HTR-8/SVneo (cell line): ENCODE measurements at places on chromosomes 13 and 19.

- DNase-seq: no peak
These were observed 33.8 kb upstream of the MEDAG start for GRCh38 chr13:30872276-30872594.

DNA sequence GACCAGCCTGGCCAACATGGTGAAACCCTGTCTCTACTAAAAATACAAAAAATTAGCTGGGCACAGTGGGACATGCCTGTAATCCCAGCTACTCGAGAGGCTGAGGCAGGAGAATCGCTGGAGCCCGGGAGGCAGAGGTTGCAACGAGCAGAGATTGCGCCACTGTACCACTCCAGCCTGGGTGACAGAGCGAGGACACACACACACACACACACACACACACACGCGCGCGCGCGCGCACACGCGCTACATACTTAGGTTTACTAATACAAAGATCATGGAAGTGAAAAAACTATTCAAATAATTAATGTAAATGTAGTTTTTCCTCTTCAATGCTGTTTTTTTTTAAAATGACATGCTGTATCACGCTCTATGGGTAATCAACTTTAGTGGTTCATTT lies 58.5 kb upstream of the ZDHHC20 start:
- no peak for DNase-seq

DNA sequence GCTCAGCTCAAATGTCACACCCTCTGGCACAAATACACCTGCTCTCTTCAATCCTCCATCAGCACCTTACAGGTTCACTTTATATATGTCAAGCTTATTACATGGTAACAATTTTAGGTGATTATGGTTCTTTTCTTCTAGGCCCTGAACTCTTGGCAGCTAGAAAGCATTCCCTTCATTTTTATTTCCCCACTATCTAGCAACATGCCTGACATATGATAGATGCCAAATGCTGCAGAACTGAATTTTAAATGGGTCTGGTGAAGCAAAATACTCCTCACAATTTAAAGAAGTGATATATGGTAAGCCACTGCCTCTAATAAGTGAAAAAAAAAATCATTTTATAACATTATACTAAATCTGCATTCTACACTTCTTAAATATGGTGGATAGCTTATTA lies 95.2 kb downstream of the USP12 start:
- DNase-seq: no peak

DNA sequence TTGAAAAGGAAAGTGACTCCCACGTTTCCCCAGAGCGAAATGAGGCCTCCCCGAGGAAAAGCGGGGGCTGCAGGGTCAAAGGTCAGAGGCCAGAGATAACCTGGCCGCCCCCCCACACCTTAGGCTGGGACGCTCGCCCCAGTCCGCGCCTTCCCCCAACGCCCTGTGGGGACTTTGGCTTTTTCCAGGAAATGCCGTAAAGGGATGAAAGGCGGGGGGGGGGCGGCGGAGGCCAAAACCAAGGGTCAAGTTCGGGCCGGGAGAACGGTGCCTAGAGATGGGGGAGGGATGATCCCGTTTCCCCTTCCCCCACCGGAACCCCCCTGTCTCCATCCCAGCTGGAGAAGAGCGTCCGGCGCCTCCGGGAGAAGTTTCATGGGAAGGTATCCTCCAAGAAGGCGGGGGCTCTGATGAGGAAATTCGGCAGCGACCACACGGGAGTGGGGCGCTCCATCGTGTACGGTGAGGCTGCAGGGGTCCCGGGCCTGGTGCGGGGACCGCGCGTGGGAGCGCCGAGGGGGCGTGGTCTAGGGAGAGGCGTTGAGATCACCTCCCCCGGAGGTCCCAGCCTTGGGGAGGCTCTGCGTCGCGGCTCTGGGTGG lies 575 bp downstream of the SHFL start:
- no peak for DNase-seq

GRCh38 chr13:107250628-107251027 lies 682.7 kb upstream of the ARGLU1 start:
- DNase-seq: no peak

DNA sequence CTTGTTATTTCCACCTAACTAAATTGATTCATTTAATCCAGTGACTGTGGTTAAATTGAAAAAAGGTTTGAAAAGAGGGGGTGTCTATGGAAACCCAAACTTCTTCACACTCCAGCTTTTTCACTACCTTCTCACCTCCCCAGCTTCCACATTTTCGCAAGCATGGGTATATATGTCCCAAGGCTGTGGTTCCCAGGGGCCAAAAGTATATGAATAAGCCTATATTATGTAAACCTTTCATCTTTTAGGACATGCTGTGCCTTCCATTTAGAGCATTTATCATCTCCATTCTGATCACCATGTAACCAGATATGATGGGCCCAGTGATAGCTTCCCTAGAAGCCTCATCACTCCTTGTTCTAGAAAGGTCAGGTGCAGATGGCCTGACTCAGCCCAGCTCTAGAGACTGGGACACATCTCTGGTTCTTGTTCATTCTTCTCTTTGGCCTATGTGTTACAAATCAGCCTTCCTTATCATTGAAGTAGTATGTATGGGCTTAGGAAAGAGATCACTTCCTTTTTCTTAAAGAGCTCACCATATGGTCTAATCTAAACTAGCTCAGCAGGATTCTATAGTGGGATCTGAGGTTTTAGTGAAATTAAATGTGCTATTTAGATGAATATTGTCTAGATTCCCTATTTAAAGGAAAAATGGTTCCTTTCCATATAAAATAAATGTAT lies 19.5 kb upstream of the ARL11 start:
- no peak for DNase-seq

GRCh38 chr13:85806553-85807175 lies 7.4 kb upstream of the SLITRK6 start:
- peak; percentile 3 for DNase-seq

GRCh38 chr13:21344662-21345176 lies 114.4 kb downstream of the ZDHHC20 start:
- DNase-seq: no peak

DNA sequence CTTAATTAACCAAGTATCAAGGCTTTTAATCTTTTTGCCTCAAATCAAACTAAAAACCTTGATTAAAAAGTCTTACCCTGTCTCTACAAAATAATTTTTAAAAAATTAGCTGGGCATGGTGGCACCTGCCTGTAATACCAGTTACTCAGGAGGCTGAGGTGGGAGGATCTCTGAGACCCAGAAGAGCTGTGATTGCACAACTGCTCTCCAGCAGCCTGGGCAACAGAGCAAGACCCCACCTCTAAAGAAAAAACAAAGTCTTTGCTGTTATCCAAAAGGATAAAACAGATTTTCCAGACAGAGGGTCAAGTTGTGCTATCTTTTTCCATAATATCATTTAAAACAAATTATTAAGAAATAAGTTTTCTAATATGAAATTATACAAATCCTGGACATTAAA lies 26.8 kb upstream of the CEBPG start:
- no peak for DNase-seq

DNA sequence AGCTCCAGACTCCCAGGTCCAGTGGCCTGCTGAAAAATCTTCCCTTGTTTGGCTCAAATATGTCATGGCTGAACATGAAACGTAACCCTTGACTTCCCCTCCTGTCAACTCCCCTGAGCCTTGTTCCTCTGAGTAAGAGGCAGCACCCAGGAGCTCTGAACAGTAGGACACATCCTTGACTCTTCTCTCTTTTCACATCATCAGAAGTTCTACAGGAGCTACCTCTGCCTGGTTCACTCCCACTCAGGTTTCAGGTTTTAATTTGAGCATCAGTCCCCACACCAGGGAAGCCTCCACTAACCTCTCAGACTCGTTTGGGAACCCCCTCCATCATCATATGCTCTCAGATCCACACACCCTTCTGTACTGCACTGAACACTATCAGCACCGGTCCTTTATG lies 30.3 kb downstream of the ZNF823 start:
- DNase-seq: no peak

DNA sequence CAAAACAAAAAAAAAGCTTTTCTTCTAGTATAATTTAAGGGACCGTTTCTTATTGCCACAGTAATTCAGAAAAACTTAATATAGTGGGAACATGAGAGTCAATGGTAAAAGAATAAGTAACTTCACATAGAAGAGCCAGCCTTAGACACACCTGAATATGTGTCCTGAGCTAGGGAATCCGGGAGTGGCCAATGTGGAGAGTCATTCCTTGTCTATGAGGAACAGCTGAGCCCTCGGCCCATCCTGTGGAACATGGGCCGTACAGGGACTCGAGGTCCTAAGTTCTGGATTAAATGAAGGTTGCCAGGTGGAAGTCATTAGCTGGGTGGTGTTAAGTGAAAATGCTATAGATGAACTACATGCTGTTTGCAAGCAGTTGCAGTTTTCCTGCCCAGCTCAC lies 32.2 kb downstream of the EFNB2 start:
- no peak for DNase-seq

DNA sequence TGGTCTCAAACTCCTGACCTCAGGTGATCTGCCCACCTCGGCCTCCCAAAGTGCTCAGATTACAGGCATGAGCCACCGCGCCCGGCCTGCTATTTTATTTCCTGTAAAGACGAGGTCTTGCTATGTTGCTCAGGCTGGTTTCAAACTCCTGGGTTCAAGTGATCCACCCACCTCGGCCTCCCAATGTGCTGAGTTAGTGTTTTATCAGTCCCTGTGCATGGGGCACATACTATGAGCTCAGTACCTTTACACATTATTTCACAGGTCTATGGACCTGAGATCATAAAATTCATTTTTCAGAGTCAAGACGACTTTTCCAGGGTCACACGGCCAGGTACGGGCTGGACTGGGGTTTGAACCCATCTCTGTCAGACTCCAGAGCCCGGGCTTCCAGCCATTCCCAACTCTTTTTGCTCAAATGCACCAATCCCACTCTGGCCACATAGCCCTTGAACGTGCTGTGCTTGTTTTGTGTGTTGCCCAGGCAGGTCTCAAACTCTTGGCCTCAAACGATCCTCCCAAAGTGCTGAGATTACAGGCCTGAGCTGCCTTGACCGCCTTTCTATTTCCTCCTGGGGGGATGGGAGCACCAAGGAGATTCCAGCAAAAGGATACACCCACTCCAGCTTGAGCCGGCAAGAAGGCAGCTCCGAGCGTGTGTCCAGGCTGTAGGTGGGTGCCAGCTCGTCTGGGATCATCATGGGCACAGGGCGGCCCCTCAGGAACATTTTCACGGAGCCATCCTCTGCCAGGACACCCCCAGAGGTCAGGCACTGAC lies 1.1 kb downstream of the EML2 start:
- DNase-seq: no peak

GRCh38 chr19:12139885-12140544 lies at the start of gene ZNF20:
ZNF20 (minus strand) TSS chr19:12140350; CDS start chr19:12140182, 168 bp downstream.
- peak; percentile 97 for DNase-seq

- peak; percentile 22 for DNase-seq
These were observed 64.2 kb upstream of the UQCRFS1 start for GRCh38 chr19:29277102-29277501.

GRCh38 chr19:48441360-48442050 lies 4.3 kb upstream of the GRWD1 start:
- no peak for DNase-seq

DNA sequence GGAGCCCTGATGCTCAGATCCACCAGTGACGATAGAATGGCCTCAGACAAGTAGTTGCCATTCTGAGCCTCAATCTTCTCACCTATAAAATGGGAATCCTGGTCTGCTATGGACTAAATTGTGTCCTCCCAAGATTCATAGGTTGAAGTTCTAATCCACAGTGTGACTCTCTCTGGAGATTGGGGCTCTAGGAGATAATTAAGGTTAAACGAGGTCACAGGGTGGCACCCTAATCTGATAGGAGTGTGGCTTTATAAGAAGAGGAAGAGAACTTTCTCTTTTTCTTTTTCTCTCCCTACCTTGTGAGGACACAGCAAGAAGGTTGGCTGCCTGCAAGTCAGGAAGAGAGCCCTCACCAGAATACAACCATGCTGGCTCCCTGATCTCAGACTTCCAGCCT lies 214.1 kb downstream of the KATNAL1 start:
- DNase-seq: no peak

DNA sequence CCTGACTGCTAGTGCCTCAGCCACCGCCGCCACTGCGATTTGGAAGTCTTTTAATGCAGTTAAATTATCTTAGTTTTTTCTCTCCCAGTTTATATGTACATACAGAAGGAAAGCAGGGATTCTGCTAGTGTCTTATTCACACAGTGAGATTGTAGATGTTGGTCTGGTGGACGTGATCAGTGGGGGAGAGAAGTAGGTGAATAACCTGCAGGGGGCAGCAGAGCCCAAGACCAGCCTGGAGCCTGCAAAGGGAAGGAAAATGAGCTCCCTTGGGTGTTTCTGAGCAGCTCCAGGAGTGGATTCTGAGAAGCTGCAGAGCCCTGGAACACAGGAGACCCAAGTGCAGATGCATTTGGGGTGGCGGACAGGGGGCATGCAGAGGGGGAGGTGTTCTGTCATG lies 26.3 kb downstream of the ZNF844 start:
- peak; percentile 66 for DNase-seq

DNA sequence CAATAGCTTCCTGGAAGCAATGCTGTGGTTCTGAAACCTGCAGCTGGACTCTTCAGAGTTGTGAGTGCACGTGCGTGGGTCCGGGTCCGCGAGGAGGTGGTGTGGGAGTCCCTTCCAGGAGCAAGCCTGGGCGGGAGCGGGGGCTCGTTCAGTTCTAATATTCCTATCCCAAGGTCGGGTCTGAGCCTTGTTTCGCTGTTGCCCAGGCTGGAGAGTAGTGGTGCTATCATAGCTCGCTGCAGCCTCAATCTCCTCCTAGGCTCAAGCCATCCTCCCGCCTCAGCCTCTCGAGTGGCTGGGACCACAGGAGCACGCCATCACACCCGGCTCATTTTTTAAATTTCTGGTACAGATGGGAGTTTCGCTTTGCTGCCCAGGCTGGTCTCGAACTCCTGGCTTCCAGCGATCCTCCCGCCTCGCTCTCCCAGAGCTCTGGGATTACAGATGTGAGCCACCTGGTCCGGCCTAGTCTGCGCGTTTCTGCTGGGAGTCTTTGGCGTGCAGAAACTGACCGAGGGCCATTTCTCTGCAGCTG lies 625 bp downstream of the ZFP82 start:
- no peak for DNase-seq

- peak; percentile 30 for DNase-seq
These were observed 866 bp upstream of the ZSWIM4 start for GRCh38 chr19:13794398-13794756.

DNA sequence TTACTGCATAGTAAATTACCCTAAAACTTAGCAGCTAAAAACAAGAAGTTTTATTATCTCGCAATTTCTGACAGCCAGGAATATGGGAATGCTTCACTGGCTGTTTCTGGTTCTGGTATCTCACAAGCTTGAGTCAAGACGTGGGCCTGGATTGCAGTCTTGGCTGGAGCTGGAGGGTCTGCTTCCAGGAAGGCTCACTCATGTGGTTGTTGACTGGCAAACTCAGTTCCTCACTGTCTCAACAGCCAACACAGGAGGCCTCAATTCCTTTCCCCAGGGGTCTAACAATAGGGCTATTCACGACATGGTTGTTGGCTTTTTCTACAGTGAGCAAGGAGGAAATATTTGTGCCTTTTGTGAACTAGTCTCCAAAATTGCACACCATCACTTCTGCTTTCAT lies 146.3 kb downstream of the GPC5 start:
- no peak for DNase-seq

GRCh38 chr13:76656500-76656899 lies 229.7 kb downstream of the KCTD12 start:
- no peak for DNase-seq

DNA sequence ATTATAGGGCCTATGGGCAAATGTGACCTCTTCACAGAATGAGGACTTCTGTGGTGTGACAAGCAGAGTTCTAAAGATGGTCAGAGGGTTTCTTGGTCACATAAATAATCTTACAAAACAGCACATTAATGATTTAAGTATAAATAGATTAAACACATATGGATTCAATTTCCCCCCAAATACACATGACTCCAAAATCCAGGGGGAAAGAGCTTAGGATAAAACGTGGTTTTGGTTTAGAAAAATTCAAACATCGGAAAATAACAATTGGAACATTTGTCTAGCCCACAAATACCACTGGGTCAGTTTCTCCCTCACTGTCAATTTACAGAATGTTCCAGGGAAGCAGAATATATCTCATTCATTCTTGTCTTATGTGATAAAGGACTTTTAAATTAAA lies 283.1 kb downstream of the COG6 start:
- DNase-seq: no peak
